ENCODE measurements at places on chromosomes 3 and 15. TPM values are rescaled to one million over a fixed set of nuclear protein-coding genes. Genes with fewer than 3 reads are reported as not detected.

Gene PCBP4
- polyA plus RNA-seq = 75.4 TPM

Gene PLA1A
- polyA plus RNA-seq = 0.14 TPM

Gene SMCO1
- polyA plus RNA-seq = not detected

Gene GASK1A
- polyA plus RNA-seq = 0.04 TPM

Gene DAZL
- not detected for polyA plus RNA-seq

Gene CPEB1
- polyA plus RNA-seq = not detected

Gene ITPKA
- polyA plus RNA-seq = 0.14 TPM

Gene NR2E3
- 0.04 TPM for polyA plus RNA-seq

Gene LINS1
- 6.9 TPM for polyA plus RNA-seq

Gene PLA2G4F
- not detected for polyA plus RNA-seq

Gene AHSG
- polyA plus RNA-seq = not detected

Gene IQCH
- 0.29 TPM for polyA plus RNA-seq

Gene CFAP91
- 1.0 TPM for polyA plus RNA-seq

Gene MUC4
- polyA plus RNA-seq = 0.06 TPM

Gene LIPH
- not detected for polyA plus RNA-seq

Gene ATP13A3
- polyA plus RNA-seq = 12.0 TPM

Gene CLEC3B
- 1.8 TPM for polyA plus RNA-seq

Gene GRK7
- not detected for polyA plus RNA-seq

Gene CATSPER2
- polyA plus RNA-seq = 1.4 TPM

Gene GABRR3
- polyA plus RNA-seq = not detected

Gene IL17RC
- polyA plus RNA-seq = 18.7 TPM

Gene SYNPR
- not detected for polyA plus RNA-seq

Gene CGNL1
- 6.9 TPM for polyA plus RNA-seq

Gene PP2D1
- polyA plus RNA-seq = not detected

Gene RYR3
- not detected for polyA plus RNA-seq

Gene SLC9C1
- polyA plus RNA-seq = not detected

Gene PCLAF
- 55.2 TPM for polyA plus RNA-seq

Gene CCR1
- not detected for polyA plus RNA-seq

Gene VEPH1
- 36.7 TPM for polyA plus RNA-seq

Gene TRIM42
- not detected for polyA plus RNA-seq

Gene RGMA
- 0.06 TPM for polyA plus RNA-seq

Gene NPAP1
- not detected for polyA plus RNA-seq

Gene GPR62
- 0.04 TPM for polyA plus RNA-seq

Gene GMNC
- not detected for polyA plus RNA-seq

Gene ANKRD34C
- not detected for polyA plus RNA-seq

Gene CCK
- polyA plus RNA-seq = not detected

Gene ZNF620
- 1.9 TPM for polyA plus RNA-seq

Gene AMIGO3
- 1.2 TPM for polyA plus RNA-seq

Gene GNB4
- 22.2 TPM for polyA plus RNA-seq

Gene UNC13C
- polyA plus RNA-seq = not detected

Gene PLA2G4E
- polyA plus RNA-seq = not detected

Gene LRRIQ4
- 0.04 TPM for polyA plus RNA-seq

Gene MINAR1
- polyA plus RNA-seq = 0.33 TPM

Gene SLC22A14
- polyA plus RNA-seq = 0.10 TPM

Gene TGM4
- polyA plus RNA-seq = 0.11 TPM

Gene ZPLD1
- not detected for polyA plus RNA-seq

Gene MYL3
- not detected for polyA plus RNA-seq

Gene KLF15
- 2.8 TPM for polyA plus RNA-seq

Gene WWTR1
- 347 TPM for polyA plus RNA-seq

Gene ARPP21
- not detected for polyA plus RNA-seq

Gene CPLX3
- polyA plus RNA-seq = not detected

Gene KIF9
- polyA plus RNA-seq = 20.5 TPM

Gene CCDC33
- polyA plus RNA-seq = not detected

Gene LARP6
- polyA plus RNA-seq = 56.1 TPM

Gene CELF6
- polyA plus RNA-seq = 0.22 TPM

Gene NEK10
- polyA plus RNA-seq = 0.24 TPM

Gene PRR20G
- not detected for polyA plus RNA-seq

All from endothelial cell of umbilical vein (primary cell).